Left lobe of liver (tissue), 2 donors: ENCODE measurements at places on chromosomes 2 and 18.

GRCh38 chr2:69123182-69123581, 110.2 kb downstream of the ANTXR1 start:
- DNase-seq: no peak

DNA sequence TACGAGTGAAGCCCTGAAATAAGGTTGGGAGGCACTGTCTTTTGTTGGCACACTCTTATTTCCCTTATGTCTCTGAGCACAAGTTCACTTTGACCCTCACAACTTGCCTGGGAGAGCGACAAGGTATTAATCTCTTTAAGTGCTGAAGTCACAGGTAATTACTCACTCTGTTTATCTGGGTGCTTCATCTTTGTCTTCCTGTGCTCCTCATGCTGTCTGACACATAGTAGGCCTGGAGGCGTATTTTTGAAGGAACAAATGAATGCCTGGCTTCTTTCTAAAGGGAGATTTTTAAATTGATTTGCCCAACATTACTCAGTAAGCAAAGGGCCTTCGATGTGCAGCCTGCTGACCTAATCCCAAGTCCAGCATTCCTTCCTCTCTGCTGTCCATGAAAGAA, 507.1 kb upstream of the TNP1 start:
- DNase-seq: no peak

DNA sequence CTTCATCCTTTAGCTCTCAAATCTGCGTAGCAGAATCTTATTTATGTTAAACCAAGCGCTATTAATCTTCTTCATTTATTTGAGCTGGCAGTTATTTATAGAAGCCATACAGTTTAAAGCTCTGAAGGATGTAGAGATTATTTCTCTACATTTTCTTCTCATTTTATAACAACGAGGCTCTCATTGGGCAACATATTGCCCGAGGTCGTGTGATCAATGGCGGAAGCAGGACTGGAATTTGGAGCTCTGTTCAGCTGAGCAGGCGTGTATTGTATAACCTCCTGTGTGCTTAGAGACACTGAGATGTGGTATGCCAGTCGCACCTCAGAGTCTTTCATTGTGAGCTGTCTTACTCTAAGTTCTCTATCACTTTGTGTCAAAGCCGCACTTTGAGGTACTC, 17.5 kb upstream of the DRC1 start:
- DNase-seq: no peak

- no peak for DNase-seq
These were observed 289.3 kb downstream of the MEIS1 start for GRCh38 chr2:66724241-66724640.

DNA sequence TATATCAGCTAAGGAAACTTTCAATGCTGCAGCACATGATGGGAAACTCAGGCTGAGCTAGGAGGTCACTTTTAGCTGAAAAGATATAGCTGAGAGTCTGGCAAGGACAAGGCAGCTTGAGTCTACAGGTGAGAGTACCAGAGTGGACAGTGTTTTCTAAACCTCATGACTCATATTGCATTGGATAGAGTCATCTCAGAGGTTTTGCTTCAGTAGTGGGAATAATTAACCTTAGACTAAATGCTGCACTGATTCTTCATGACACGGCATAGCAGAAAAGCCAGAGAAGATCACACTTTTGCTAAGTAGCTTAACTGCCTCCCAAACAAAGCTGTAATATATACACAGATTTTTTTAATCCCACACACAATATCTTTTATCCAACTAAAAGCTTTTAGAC, 865.0 kb upstream of the CDH2 start:
- no peak for DNase-seq

DNA sequence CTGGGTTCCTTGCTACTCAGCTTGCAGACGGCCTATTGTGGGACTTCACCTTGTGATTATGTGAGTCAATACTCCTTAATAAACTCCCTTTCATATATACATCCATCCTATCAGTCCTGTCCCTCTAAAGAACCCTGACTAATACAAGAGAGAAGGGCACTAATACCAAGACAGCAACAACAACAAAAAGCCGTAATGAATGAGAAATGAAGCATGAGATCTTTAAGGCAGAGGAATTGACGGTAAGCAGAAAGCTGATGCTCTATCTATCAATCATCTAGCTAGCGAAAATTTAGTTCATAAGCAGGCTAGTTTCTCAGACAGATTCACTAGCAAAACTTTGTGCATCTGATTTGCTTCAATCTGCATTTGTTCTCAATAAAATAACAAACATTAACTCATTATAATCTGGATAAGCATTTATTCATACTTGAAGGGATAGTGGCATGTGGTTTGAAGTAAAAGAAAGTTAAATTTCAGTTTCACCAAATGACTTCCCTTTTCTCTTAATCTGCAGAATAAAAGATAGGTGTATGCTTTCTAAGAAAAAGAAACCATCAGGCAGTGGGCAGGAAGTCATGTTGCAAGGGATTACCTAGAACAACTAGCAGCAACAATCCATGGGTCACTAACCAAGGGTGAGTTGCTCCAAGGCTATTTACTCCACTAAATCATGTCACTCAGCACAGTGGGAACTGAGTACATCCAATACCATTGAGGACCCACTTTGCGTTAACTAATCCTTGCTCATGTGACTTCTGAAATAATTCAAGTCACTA, 376.5 kb downstream of the TMEM182 start:
- DNase-seq: no peak

DNA sequence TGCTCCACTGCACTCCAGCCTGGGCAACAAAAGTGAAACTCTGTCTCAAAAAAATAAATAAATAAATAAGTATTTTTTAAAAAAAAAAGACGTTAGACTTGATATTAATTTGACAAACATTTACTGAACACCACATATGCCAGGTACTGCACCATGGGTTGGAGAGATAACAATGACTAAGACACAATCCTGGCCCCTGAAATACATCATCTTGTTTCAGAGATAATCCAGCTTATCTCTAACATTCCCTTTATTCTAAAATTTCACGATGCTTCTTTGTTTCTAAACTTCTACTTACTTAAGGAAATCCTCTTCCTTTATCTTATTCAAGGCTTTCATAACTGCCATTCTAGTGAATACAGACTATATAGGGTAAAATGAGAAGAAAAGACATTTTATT, 55.0 kb upstream of the PEX13 start:
- DNase-seq: no peak

DNA sequence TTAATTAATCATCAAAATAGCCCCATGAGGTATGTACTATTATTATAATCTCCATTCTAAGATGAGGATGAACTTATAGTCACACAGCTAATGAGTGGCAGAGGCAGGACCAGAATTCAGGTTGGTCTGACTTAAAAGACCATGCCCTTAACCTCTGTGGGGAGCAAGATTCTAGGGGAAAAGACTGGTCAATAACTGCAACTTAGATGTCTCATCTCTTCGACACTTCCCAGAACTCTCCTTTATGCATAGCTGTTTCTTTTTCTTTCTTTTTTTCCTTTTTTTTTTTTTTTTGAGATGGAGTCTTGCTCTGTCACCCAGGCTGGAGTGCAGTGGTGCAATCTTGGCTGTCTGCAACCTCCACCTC, 66.3 kb upstream of the RTN4 start:
- DNase-seq: no peak

DNA sequence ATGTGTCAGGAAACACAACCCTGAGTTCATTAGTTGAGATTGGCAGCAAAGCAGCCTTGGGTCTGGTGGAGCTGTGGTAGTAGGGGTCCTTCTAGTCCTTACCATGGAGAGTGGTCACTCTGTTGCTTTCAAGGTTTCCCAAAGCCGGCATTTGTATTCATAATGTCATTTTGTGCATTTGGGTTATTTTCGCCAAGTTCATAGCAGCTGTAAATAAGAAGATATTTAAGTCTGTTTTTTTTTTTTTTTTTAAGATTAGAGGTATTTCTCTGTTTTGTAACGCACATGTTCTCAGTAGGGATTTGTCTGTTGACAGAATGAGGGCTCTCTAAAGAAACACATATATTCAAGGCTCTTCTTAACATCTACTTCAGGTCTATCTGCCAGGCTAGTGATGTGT, 114.1 kb downstream of the PRPF40A start:
- DNase-seq: no peak
